ENCODE measurements at places on chromosomes 12 and 14. TPM values are rescaled to one million over a fixed set of nuclear protein-coding genes. Genes with fewer than 3 reads are reported as not detected.

The SERPINA12 gene
- total RNA-seq, result not detected

DNA sequence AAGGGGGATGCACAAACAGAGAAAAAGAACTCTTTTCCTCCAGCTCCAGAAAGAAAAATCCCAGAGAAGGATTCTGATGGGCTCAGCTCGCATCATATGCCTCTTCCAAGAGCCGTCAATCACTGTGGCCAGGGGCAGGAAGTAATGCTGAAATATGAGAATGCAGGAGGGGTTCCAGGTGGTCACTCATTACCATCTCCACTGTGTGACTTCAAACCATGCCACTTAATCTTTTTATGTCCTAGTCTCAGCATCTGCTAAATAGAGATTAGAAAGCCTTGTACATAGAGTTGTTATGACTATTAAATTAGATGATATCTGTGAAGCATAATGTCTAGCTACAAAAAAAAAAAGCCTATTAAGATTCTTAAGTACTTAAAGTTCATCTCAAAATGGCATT is 65.6 kb upstream of the FICD start:
- no peaks in the 10 kb centered on the region for H3K36me3 ChIP-seq
- H3K27ac ChIP-seq, result no peak overlapping the region
- no peak overlapping the region for H3K4me3 ChIP-seq

The B3GNT4 gene
- 0.23 TPM for total RNA-seq

DNA sequence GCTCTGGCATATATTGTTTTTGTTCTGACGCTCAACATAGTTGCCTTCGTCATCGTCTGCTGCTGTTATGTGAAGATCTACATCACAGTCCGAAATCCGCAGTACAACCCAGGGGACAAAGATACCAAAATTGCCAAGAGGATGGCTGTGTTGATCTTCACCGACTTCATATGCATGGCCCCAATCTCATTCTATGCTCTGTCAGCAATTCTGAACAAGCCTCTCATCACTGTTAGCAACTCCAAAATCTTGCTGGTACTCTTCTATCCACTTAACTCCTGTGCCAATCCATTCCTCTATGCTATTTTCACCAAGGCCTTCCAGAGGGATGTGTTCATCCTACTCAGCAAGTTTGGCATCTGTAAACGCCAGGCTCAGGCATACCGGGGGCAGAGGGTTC is 77.0 kb downstream of the GTF2A1 start:
- no peak overlapping the region for H3K27ac ChIP-seq
- H3K4me1 ChIP-seq, result no peaks in the 10 kb centered on the region
- H3K27me3 ChIP-seq, result no peaks in the 10 kb centered on the region
- no peaks in the 10 kb centered on the region for H3K36me3 ChIP-seq
- DNase-seq, result no peak

The RPGRIP1 gene
- total RNA-seq, result 0.41 TPM

The BCL2L14 gene
- 0.65 TPM for total RNA-seq

DNA sequence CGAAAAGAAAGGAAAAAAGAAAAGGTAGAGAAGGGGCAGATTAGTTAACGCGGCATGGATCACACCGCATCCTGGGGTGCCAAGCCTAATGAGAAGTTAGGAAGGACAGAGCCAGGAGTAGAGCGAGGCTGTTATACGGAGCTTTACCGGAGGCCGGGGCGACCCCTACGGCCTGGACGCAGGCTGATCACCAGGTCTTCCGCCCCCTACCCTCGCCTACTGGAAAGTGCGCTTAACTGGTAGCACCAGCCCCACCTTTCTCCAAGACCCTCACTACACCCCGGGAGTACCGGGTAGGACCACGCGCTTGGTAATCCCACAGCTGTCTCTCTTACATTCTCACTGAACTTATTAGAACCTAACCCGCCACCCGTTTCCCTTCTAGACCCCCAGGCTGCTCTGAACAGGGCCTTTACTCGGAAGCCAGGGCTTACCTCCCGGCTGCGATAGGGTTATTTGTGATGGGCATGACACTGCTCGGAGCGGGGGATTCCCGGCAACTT is 33.8 kb downstream of the WBP11 start:
- DNase-seq, result peak; percentile 47
- no peaks in the 10 kb centered on the region for H3K36me3 ChIP-seq
- H3K27me3 ChIP-seq, result peaks cover 15% of the 10 kb centered on the region
- peak overlapping the region; percentile 95 for H3K27ac ChIP-seq
- peak overlapping the region; percentile 79 for H3K4me3 ChIP-seq
- H3K4me1 ChIP-seq, result no peaks in the 10 kb centered on the region

The NDRG2 gene
- 44.2 TPM for total RNA-seq

- H3K27me3 ChIP-seq, result no peaks in the 10 kb centered on the region
- H3K36me3 ChIP-seq, result no peaks in the 10 kb centered on the region
- no peak overlapping the region for H3K27ac ChIP-seq
- no peaks in the 10 kb centered on the region for H3K4me1 ChIP-seq
- peak; percentile 53 for DNase-seq
- H3K4me3 ChIP-seq, result no peak overlapping the region
These were observed 21.2 kb downstream of the TRIM9 start for GRCh38 chr14:51073731-51074130.

GRCh38 chr14:61596990-61597389 is 98.3 kb upstream of the HIF1A start:
- H3K4me1 ChIP-seq, result peaks cover 46% of the 10 kb centered on the region
- no peak for DNase-seq
- no peak overlapping the region for H3K27ac ChIP-seq

GRCh38 chr12:111907740-111908139 is 65.7 kb downstream of the MAPKAPK5 start:
- no peak overlapping the region for H3K27ac ChIP-seq
- H3K36me3 ChIP-seq, result no peaks in the 10 kb centered on the region
- no peaks in the 10 kb centered on the region for H3K27me3 ChIP-seq
- H3K4me1 ChIP-seq, result no peaks in the 10 kb centered on the region
- H3K4me3 ChIP-seq, result no peak overlapping the region

DNA sequence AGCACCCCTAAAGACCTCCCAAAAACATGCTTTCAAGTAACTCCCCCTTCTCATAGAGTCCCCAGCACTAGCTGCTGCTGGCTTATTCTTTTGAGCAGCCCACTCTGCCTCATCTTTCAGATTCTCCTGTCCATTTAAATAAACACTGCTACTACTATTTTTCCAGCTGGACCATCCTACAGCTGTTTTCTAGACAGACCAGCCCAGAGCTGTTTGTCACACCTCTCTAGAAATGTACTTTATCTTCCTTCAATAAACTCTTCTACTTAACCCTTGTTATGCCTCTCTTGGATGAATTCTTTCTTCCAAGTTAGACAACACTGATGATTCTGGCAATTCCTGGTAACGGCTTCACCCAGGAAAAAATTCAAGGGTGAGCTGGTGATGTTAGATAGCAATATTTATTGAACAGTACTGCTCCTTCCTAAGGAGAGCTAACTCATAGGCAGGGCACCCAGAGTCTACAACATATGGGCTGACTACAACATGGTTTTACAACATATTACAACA is 995.7 kb downstream of the LRFN5 start:
- H3K27me3 ChIP-seq, result no peaks in the 10 kb centered on the region
- H3K4me1 ChIP-seq, result no peaks in the 10 kb centered on the region
- DNase-seq, result peak; percentile 73
- no peak overlapping the region for H3K27ac ChIP-seq

- no peaks in the 10 kb centered on the region for H3K27me3 ChIP-seq
- no peak for DNase-seq
- no peak overlapping the region for H3K4me3 ChIP-seq
These were observed 80.0 kb downstream of the ZFP36L1 start for GRCh38 chr14:68712703-68713370.

DNA sequence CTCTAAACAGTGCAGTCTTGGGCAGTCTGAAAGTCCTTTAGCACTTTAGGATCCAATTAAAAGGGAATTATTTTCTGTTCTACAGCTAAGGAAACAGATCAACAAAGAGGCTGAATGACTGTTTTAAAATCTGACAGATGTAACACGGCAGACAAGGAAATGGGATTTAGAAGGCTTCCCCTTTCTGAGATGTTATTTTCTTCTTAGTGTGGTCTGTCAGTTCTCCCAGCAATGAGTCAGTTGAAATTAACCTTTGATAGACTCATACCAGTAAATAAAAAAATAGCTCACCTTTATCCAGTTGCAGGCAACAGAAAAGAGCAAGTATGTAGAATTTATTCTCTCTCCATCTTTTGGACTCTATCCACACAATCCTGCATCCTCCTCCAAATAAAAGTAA is 98.1 kb downstream of the NEDD1 start:
- H3K4me3 ChIP-seq, result no peak overlapping the region
- DNase-seq, result no peak
- no peaks in the 10 kb centered on the region for H3K36me3 ChIP-seq
- H3K4me1 ChIP-seq, result no peaks in the 10 kb centered on the region

GRCh38 chr12:109423392-109423791 is 53.7 kb downstream of the KCTD10 start:
- no peaks in the 10 kb centered on the region for H3K4me1 ChIP-seq
- H3K27ac ChIP-seq, result no peak overlapping the region
- H3K4me3 ChIP-seq, result no peak overlapping the region
- no peaks in the 10 kb centered on the region for H3K27me3 ChIP-seq
- H3K36me3 ChIP-seq, result no peaks in the 10 kb centered on the region

DNA sequence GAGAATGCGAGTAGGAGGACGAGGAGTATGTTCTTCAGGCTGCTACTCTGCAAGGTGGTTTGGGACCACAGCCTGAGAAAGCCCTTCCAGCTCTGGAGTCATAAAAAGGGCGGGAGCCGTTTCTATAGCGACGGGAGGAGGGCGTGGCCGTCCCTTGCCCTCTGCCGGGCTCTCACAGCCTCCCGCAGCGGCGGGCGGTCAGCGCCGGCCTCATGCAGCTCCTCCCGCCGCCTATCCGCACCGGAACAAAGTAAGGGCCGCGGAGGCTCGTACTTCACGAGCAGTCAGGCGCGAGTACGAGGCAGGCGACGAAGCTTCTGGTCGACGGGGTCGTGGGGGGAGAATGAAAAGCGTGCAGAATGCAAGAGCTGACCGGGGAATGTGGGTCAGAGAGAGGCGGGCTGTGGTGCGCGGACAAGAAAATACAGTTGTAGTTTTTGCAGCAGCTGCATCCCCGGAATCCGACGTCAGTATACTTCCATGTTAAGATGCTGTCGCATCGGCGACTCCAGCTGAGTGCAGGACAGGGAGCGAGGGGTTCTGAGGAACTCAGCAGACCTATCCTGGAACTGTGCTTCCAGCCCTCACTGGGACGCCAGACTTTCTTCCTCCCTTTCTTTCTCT is at the start of gene DYRK4:
Gene DYRK4, plus strand, starts transcription at position 175 of the 624 bp plus-strand sequence. Its CDS starts 38 bp downstream, at position 213.
- H3K27ac ChIP-seq, result no peak within 1 kb of the TSS
- H3K36me3 ChIP-seq, result peaks cover 3% of the 10 kb centered on the region
- no peaks in the 10 kb centered on the region for H3K4me1 ChIP-seq
- peak; percentile 68 for DNase-seq
- peaks cover 9% of the 10 kb centered on the region for H3K27me3 ChIP-seq

The ACADS gene
- total RNA-seq, result 20.6 TPM

The INSM2 gene
- total RNA-seq, result not detected

The HIF1A gene
- 272 TPM for total RNA-seq

DNA sequence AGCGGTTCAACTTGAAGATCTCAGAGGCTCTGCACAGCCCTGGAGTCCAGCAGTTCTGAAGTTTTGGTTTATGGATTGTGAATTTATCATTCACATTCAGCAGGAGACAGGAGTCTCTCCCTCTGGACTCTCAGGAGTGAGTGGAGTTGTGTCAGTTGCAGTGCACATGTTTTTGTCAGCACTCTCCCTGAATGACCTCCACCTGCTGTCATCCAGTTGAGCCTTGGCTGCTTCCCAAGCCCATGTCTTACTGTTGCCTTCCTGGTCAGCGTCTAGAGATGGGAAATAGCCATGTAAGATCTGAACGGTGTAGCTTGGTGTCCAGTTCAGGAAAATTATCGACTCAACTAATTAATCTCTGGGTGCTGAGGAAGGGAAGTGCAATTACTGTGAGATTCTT is 133.2 kb downstream of the PRKCH start:
- H3K36me3 ChIP-seq, result no peaks in the 10 kb centered on the region
- H3K4me3 ChIP-seq, result no peak overlapping the region
- no peak for DNase-seq
- no peak overlapping the region for H3K27ac ChIP-seq
- no peaks in the 10 kb centered on the region for H3K27me3 ChIP-seq

GRCh38 chr12:5165296-5165970 is 121.8 kb downstream of the KCNA5 start:
- no peak overlapping the region for H3K4me3 ChIP-seq
- no peaks in the 10 kb centered on the region for H3K27me3 ChIP-seq
- no peak overlapping the region for H3K27ac ChIP-seq
- no peak for DNase-seq
- H3K36me3 ChIP-seq, result no peaks in the 10 kb centered on the region
- H3K4me1 ChIP-seq, result no peaks in the 10 kb centered on the region

The RNASE3 gene
- total RNA-seq, result not detected

The FOXG1 gene
- not detected for total RNA-seq

DNA sequence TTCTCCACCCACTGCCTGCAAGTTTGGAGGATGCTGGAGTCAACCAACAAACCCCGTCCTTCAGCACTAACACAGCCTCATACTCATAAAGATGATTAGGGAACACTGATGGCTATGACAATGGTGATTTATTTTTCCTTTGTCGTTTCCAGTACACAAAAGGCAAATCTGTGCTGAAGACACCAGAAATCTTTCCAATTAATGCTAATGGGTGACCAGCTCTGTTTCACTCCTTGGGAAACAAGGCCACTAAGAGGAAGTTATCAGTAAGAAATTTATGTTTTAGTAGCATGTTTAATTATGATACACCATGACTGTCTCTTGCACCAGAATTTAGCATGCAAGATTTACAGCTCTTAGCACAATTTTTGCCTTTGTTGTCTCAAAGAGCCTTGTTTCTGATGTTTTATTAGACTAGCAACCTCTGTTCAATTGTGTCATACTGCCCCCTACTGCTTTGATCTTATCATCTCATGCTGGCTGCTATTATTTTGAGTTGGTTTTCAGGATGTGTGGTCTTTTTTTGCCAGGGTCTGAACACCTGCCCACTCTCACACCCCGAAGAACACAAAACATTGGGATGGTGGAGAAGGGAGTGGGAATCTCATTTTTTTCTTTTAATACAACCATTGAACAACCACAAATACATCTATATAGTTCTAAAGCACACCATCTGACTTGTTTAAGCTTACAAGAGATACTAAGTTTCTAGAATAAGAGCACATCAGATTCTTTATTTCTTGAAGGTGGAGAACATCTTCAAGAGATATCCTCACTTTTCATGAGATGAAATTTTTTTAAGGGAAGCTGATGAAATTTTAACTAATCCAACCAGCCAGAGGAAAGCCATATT is 160.9 kb downstream of the SPTSSA start:
- H3K36me3 ChIP-seq, result no peaks in the 10 kb centered on the region
- H3K27ac ChIP-seq, result no peak overlapping the region
- no peak for DNase-seq
- H3K27me3 ChIP-seq, result no peaks in the 10 kb centered on the region

DNA sequence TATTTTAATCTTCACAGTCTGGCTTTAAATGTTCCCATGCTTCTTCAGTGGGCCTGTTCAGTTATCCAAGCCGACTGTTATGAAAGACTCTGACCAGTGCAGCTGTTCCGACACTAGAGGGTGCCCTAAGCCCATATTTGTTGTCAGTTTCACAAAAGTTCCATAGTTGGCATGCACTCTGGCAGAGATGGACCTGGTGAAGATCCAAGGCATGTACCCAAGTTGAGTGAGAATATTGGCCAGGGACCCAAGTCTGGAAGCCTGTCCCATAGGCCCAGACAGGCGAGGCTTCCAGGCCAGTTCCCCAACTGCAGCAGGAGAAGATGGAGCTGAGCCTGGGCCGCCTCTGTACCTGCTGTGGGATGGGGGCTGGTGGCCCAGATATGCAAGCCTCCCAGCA is 27.4 kb upstream of the GUCY2C start:
- H3K36me3 ChIP-seq, result no peaks in the 10 kb centered on the region
- H3K27ac ChIP-seq, result no peak overlapping the region
- H3K4me3 ChIP-seq, result no peak overlapping the region
- H3K27me3 ChIP-seq, result no peaks in the 10 kb centered on the region
- peak; percentile 39 for DNase-seq

The KRT1 gene
- total RNA-seq, result not detected

- no peak for DNase-seq
- no peaks in the 10 kb centered on the region for H3K4me1 ChIP-seq
- no peak overlapping the region for H3K4me3 ChIP-seq
- no peak overlapping the region for H3K27ac ChIP-seq
These were observed 28.8 kb downstream of the HOXC4 start for GRCh38 chr12:54082397-54082892.

All from left lung (tissue), 14 donors.